ENCODE measurements at places on chromosomes 12 and 14. TPM values are rescaled to one million over a fixed set of nuclear protein-coding genes. Genes with fewer than 3 reads are reported as not detected.
A peak's percentile ranks its signal among the peaks of the same experiment; 100 is the strongest.

- no peak for DNase-seq
These were observed 232.4 kb downstream of the AKAP6 start for GRCh38 chr14:32561520-32561919.

GRCh38 chr14:80996049-80996901, 40.9 kb downstream of the TSHR start:
- DNase-seq: no peak

DNA sequence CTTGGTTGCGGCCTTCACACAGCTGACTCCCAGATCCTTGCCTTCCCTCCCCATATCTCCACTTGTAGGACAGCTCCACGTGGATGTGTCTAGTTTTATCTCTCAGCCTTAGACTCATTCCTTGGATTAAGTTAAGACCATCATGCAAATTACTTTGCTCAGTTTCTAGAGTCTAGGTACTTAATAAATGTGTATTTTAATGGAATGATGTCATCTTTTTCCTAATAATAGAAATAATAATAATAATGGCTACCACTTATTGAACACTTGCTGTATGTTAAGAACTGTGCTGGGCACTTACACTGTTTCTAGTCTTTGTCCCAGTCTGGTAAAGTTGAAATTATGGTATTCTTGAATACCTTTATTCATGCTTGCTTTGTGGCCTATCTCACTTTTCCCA, 37.5 kb downstream of the FBXW8 start:
- no peak for DNase-seq

DNA sequence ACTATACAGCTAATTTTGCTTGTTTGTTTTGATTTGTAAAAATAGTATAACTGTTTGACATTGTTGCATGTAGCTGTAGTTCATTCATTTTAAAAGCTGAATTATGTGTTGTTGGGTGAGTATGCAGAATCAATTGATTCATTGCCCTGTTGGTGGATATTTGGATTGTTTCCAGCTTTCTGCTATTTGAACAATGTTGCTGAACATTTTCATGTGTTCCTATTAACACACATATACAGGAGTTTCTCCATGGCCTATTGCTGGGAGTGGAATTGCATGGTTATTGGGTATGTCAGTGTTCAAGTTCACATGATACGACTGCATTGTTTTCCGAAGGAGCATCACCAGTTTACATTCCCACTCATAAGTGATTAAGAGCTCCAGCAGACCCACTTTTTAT, 75.3 kb downstream of the SRGAP1 start:
- DNase-seq: no peak

GRCh38 chr12:97275728-97276590, 186.6 kb upstream of the RMST start:
- peak; percentile 64 for DNase-seq

- no peak for DNase-seq
These were observed 9.5 kb upstream of the IRF2BPL start for GRCh38 chr14:77037938-77038568.

DNA sequence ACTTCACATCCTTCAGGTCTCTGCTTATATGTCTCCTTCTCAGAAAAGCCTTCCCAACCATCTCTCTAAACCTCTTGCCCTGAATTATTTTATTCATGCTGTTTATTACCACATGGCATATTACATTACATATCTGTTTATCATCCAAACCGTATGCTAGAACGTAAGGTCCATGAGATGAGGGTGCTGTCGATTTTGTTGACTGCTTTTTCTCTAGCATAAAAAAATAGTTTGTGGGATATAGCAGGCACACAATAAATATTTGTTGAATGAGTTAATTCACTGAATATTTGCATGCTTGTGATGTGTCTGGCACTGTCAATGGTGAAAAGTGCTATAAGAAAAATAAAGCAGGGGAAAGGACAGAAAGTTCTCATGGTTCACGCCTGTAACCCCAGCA, 22.9 kb downstream of the SAMD4A start:
- DNase-seq: no peak

GRCh38 chr14:69687606-69688298, 76.4 kb downstream of the SUSD6 start:
- no peak for DNase-seq

- DNase-seq: no peak
These were observed 276.8 kb downstream of the PCNX1 start for GRCh38 chr14:71183876-71184689.

GRCh38 chr14:89040460-89041256, 216.2 kb downstream of the TTC8 start:
- DNase-seq: peak; percentile 90

Gene GALNT6
- total RNA-seq: 11.0 TPM

Gene GUCY2C
- total RNA-seq: 1.3 TPM

Gene ANO4
- total RNA-seq: 5.7 TPM
